ENCODE measurements at places on chromosomes 16 and 17. TPM values are rescaled to one million over a fixed set of nuclear protein-coding genes. Genes with fewer than 3 reads are reported as not detected.

Gene DLX3
- 0.88 TPM for total RNA-seq

Gene G6PC1
- total RNA-seq = 14.2 TPM

Gene FADS6
- total RNA-seq = 4.2 TPM

Gene NXPH3
- total RNA-seq = 1.2 TPM

GRCh38 chr17:13046361-13046760 lies 28.5 kb upstream of the ELAC2 start:
- DNase-seq = no peak
- no peak overlapping the region for H3K4me3 ChIP-seq
- no peaks in the 10 kb centered on the region for H3K27me3 ChIP-seq
- no peaks in the 10 kb centered on the region for H3K36me3 ChIP-seq

Gene EPX
- total RNA-seq = not detected

Gene TMIGD1
- 3.3 TPM for total RNA-seq

DNA sequence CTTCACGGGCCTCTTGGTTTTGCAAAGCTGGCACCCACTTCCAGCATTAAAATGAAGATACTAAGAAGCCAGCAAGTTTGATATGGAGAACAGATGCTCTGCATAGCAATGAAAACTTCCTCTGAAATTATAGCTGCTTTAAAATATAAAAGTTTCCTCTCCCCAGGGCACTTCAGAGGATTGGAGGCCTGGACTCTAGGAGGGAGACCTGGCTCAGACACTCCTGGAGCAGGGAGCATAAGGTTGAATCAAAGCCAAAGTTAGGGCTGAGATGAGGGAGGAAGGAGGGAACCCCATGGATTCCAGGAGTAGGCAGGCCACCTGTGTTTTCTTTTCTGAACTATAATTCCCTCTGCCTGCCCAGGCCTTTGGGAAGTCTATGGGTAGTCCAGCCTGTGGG lies 176.0 kb upstream of the RPL38 start:
- no peak for DNase-seq
- H3K36me3 ChIP-seq = no peaks in the 10 kb centered on the region

Gene RDM1
- total RNA-seq = 0.87 TPM

GRCh38 chr16:77711775-77712174 lies 10.5 kb upstream of the NUDT7 start:
- peak overlapping the region; percentile 34 for H3K27ac ChIP-seq
- no peaks in the 10 kb centered on the region for H3K4me1 ChIP-seq
- peak; percentile 34 for DNase-seq
- no peak overlapping the region for H3K4me3 ChIP-seq

- H3K36me3 ChIP-seq = no peaks in the 10 kb centered on the region
- no peak overlapping the region for H3K27ac ChIP-seq
- no peak overlapping the region for H3K4me3 ChIP-seq
- DNase-seq = no peak
Measured at GRCh38 chr16:78882751-78883150, 717.8 kb downstream of the MAF start.

DNA sequence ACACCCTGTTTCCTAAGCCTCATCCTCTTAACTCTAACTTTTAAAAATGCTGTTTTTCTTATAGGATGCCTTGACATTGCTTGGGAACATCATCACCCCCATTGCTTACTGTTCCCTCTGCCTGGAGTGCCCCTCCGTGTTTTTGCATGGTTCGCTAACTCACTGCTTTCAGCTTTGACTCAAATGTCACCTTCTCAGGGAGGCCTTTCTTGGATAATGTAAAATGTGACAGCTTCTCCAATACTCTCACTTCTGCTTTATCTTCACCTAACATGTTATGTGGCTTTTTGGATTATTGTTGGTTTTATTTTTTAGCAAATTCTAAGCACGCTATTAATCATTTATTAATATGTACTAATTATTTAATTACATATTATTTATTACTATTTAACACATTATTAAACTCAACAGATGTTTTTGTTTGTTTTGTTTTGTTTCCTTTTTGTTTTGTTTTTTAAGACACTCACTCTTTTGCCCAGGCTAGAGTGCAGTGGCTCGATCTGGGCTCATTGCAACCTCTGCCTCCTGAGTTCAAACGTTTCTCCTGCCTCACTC lies 3.8 kb downstream of the CRYM start:
- H3K4me3 ChIP-seq = no peak overlapping the region
- H3K36me3 ChIP-seq = no peaks in the 10 kb centered on the region
- H3K27me3 ChIP-seq = peaks cover 14% of the 10 kb centered on the region
- H3K4me1 ChIP-seq = no peaks in the 10 kb centered on the region
- no peak for DNase-seq

DNA sequence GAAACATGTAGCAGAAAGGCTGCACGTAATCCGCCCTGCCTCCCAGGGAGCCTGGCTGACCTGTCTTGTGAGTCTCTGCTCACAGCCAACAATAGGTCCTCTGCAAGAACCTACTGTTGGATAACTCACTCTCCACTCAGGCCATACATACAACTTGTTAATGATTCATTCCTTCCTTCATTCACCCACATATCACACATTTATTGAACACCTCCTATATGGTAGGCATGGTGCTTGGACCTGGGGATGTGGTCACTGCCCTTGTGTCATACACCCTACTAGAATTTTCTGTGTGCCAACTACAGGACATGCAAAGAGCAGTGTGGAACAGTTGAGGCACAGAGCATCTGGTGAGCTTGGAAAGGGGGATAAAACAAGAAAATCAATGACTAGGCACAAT lies 28.1 kb upstream of the HNF1B start:
- no peak overlapping the region for H3K27ac ChIP-seq
- H3K36me3 ChIP-seq = no peaks in the 10 kb centered on the region
- no peak for DNase-seq
- no peaks in the 10 kb centered on the region for H3K27me3 ChIP-seq
- H3K4me3 ChIP-seq = no peak overlapping the region

- H3K27ac ChIP-seq = no peak overlapping the region
- no peaks in the 10 kb centered on the region for H3K27me3 ChIP-seq
- H3K4me3 ChIP-seq = no peak overlapping the region
- no peaks in the 10 kb centered on the region for H3K4me1 ChIP-seq
- no peak for DNase-seq
- no peaks in the 10 kb centered on the region for H3K36me3 ChIP-seq
Measured at GRCh38 chr16:89764711-89765201, 43.4 kb downstream of the ZNF276 start.

Gene SCGB1C2
- not detected for total RNA-seq

Gene CNTNAP1
- total RNA-seq = 3.6 TPM

Measured in hepatocyte (in vitro differentiated cells).